ENCODE measurements at places on chromosomes 7 and 10. TPM values are rescaled to one million over a fixed set of nuclear protein-coding genes. Genes with fewer than 3 reads are reported as not detected.
A peak's percentile ranks its signal among the peaks of the same experiment; 100 is the strongest.

Gene PLAC9
- 1.2 TPM for total RNA-seq

Gene TDRD1
- total RNA-seq = not detected

DNA sequence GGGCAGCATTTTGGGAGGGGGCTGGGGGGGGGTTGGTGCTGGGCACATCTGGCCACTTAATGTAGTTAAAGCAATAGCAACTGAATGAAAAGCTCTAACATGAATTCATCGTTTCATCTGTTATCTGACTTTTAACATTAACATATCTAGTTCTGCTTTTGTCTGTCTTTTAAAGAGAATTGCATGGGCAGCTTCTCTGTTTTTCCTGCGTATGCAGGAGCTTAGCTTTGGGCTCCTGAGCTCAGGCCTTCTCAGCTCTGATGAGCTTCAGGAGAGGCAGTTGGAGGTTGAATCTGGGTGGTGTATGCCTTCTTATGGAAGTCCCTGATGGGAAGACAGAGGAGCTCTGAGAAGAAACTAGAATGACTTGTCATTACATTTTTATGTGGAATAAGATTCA is 58.4 kb downstream of the DNAJB6 start:
- no peak for DNase-seq

Gene NAPEPLD
- 5.8 TPM for total RNA-seq

DNA sequence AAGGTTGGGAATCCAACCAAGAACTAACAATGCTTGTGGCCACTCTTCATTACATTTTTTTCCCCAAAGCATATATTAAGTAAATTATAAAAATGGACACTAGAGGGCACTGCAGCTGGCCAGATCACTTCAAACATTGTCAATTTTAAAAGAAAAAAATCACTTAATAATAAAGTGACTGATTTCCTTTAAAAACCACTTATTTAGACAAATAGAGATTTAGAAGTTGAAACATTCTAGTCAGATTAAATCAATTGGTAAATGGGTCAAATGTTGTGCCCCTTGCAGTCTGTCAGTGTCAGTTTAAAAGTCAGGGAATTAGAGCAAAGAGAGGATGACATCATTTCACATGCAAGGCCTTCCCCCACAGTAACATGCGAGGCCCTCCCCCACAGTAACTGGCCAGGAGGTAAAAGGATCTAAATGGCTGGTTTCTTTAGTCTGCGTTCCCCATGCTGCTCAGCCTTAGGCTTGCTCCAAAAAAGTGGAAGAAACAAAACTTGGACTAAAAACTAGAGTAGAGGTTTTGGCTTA is 177.9 kb downstream of the SKAP2 start:
- peak; percentile 81 for DNase-seq

Gene GPR15LG
- total RNA-seq = not detected

DNA sequence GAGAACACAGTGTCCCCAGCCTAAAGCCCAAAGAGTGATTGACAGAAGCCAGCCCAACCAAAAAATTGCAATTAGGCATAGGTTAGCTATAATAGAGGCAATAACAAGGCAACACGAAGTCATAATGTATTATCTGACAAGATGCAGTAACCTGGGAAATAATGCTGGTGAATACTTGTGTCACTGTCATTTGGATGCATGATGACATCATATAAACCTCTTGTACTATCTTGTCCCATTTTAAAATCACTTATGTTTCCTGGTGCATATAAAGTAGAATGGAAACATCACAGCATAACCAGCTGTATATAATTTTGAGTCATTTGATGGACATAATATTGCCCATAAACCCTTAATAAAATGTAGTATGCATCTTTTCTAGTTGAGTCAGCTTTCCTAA is 1138.3 kb upstream of the LRRTM3 start:
- DNase-seq = no peak

DNA sequence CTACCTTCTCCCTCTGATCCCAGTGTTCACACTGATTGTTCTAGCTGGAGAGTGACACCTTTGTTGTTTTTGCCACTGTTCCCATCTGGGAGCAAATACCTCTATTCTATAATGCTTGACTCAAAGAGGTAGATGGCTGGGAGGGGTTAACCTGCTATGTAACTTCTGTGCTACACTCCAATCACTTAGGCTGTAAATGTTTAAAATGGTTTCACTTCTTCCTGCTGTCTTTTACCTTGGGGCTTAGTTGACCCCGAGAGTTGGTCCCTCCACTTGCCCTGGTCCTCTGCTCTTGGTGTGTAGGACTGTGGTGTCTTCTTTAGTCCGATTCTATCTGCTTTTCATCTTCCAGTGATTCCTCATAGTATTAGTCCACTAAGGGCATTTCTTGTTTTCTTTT is 22.3 kb downstream of the KLHDC10 start:
- DNase-seq = no peak

- DNase-seq = no peak
These were observed 636.8 kb downstream of the PHTF2 start for GRCh38 chr7:78435355-78435754.

DNA sequence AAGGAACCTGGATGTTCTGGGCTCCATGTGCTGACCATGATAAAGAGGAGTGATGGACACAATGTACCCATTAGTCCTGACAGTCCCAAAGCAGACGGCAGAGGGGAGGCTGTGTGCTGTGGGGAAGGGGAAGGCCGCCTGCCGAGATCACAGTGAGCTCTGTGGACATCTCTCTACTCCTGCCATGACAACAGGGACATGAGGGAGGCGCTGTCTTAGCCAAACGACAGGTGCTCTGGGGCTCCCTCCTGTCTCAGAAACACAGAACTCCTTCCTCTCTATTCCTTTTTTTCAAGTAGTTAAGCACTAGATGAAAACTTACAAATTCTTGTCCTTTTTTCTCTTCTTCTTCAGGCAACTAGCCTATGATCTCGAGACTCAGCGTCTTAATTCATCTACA is 113.1 kb downstream of the RNF32 start:
- no peak for DNase-seq

DNA sequence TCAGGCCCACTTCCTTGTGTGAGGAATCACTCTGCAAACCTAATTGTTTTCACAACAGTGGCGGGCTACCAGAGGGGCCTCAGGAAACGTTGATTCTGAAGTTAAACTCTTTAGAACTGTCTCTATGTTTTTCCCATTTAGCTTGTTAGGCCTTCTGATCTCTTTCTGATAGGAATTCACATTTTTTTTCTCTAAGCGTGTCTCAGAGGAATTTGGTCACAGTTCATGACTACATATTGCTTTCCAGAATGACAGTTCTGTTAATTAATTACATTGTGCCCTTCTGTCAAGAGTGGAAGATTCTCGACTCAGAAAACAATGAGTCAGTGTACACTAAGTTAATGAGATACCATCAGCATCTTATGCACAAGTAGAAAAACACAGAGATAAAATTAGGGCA is 469.2 kb upstream of the C7orf33 start:
- no peak for DNase-seq

Gene EPHA1
- not detected for total RNA-seq

DNA sequence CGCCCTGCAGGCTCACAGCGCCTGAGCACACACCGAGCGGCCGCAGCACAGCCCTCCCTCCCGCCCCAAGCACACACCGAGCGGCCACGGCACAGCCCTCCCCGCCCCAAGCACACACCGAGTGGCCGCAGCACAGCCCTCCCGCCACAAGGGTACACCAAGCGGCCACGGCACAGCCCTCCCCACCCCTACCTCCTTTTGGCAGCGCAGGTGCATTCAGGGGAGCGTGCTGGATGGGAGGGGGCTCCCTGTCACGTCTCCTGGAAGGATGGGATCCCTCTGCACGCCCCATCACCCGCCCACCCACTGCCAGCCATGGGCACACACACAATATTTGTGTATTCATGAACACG is 482.6 kb downstream of the DNAJB6 start:
- no peak for DNase-seq

- DNase-seq = no peak
These were observed 63.1 kb upstream of the ITGA8 start for GRCh38 chr10:15782851-15783250.

GRCh38 chr10:118356628-118357027 is 14.5 kb upstream of the FAM204A start:
- no peak for DNase-seq

Gene GPNMB
- 146 TPM for total RNA-seq

DNA sequence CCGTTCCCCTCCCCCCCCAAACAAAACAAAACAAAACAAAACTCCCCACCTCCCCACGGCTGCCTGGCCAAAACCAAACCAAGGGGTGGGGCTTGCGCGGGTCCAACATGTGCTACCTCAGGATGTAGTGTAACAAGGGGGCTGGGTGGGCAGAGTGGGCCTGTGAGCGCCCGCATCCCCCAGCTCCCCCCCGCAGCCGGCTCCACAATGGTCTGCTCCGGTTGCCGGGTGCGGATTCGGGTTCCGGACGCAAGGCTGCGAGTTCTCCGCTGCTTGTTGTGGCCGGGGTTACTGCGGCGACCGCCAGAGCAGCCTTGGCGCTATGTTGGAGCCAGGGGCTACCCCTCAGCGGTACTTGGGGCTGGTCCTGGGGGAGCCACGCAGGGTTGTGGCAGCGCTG is 4.9 kb downstream of the C10orf143 start:
- no peak for DNase-seq

DNA sequence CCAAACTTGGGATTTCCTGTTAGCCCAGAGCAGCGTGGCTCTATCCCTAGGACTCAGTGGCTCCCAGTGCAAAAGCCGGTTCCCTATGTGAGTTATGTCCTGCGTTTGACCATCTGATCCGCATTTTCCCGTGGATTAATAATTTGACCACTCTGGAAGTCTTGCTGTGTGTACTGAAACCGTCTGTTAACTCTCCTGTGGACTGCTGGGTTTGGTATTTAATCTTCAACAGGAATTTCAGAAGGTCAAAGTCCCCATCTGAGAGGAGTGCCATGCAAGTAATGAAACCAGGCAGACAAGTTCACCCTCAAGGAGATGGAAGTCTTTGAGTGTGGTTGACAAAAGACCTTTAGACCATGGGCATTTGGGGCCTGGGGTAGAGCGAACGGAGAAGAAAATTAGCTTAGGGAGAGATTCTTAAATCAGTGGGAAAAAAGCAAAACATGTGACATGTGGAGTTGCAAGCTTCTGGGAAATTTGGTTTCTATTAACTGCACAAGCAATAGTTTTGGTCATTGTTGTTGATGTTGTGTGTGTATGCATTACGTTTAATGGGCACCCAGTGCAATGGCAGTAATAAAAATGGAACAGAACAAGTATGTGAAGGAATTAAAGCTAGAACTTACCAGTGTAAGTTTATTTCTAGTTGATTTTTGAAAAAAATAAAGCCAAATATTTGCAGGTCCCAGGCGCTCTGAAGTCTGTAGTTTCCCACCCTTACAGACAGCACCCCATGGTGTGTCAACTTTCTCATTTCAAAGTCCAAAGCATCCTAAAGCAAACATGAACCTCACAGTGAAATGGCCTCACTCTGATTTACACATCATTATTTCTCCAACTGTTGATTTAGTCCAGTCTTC is 38.2 kb downstream of the LYZL1 start:
- DNase-seq = no peak

DNA sequence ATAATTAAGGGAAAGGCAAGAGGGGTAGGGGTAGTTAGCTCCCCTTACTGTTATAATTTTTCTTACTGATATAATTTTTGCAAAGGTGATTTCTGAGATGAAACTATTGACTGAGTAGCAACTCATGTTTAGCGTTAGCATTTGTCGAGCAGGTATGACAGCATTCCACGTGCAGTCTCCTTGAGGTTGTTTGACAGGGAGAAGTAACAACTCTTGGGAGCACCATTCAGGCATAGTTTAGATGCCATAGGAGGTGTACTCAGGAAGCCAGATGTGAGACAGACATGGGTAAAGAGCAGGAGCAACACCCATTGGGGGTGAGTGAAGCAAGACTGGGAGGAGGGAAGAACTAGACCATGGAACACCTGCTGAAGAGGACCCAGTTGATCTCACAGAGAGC is 96.6 kb upstream of the KLF6 start:
- DNase-seq = no peak

GRCh38 chr10:35079763-35080162 is 10.4 kb downstream of the CUL2 start:
- DNase-seq = peak; percentile 75

DNA sequence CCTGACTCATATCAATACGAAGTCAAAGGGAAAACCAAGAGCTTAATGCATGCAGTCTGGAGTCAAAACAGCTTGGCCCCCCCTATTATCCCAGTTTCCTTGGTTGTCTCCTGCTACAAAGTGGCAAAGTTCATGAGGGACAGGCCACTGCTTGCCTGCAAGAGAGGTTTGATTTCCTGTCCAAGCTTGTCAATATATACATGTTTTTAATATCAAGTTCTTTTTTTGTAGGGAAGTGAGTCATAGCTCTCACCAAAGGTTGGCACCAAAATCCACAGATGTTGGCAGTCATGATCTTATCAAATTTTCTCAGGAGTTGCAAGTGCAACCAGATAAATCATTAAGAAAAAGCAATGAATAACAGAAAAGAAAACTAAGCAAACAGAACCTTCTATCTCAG is 176.8 kb downstream of the COBL start:
- peak; percentile 70 for DNase-seq

DNA sequence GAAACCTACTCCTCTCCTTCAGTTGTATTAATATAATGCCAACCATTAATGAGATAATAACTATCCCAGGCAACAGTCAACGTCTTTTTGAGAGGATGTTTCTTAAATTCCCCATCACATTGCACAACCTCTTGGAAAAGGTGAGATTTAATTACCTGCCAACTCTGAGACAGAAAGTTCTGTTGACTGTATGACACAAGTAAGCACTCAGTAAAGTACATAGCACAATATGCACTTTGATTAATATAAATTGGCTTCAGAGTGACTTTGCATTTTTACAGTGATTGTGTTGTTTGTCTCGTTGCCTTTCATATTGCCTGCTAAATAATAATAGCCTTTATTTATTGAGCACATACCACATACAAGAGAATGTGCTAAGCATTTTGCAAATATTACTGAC is 46.7 kb downstream of the CAV1 start:
- DNase-seq = no peak

Gene PSD
- total RNA-seq = 1.5 TPM

DNA sequence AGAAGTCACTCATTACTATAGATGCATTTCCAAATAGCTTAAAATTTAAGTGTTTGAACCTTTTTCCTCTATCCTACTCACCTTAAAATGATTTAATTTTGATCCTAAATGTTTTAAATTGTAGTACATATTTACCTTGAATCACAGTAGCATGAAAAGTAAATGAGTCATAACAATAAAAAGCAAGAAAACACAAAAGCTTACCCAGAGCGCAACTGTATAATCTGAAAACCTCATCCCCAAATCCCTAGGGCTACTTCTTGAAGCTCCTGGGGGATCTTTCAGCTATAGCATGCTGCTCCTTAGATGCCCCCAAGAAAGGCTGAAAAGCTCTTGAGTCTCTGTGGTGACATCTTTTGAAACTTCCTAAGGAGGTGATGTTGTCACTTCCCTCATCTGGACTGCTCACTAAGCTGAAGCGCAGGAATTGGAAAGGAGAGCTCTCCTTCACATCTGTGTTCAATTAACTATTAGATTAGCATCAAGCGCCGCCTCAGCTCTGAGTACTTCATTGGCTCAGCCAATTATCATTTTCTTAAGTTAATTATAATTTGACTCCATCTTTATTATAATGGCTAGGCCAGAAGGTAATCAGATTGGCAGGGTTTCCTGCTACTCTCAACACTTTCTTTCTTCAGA is 60.2 kb downstream of the SEMA3E start:
- DNase-seq = no peak

Data from RPMI7951 (cell line).